ENCODE measurements at places on chromosomes 12 and 14.

GRCh38 chr12:50032854-50033581 lies 7.7 kb upstream of the RACGAP1 start:
- DNase-seq: no peak

DNA sequence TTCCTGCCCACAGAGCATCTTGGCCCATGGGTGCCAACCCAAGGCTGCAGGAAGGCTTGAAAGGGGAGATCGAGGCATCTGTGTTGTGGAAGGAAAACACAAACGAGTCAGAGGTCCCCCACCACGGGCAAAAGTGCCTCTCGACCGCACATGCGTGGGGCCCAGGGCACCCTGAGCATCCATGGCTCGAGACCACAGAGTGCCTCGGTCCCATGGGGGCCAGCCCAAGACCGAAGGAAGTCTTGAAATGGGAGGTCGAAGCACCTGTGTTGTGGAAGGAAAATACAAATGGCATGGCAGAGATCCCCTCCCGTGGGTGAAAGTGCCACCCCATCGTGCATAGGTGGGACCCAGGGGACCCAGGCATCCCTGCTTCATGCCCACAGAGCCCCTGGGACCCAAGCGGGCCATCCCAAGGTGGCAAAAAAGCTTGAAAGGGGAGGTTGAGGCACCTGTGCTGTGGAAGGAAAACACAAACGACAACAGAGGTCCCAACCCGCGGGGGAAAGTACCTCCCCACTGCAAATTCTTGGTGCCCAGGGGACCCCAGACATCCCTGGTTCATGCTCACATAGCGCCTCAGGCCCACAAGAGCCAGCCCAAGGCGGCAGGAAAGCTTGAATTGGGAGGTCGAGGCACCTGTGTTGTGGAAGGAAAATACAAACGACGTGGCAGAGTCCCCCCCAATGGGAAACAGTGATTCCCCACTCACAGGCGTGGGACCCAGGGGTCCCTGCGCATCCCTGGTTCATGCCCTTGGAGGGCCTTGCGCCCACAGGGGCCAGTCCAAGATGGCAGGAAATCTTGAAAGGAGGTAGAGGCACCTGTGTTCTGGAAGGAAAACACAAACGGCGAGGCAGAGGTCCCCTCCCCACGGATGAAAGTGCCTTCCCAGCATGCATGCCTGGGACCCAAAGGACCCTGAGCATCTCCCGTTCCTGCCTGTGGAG lies 373.0 kb downstream of the ALG10 start:
- no peak for DNase-seq

DNA sequence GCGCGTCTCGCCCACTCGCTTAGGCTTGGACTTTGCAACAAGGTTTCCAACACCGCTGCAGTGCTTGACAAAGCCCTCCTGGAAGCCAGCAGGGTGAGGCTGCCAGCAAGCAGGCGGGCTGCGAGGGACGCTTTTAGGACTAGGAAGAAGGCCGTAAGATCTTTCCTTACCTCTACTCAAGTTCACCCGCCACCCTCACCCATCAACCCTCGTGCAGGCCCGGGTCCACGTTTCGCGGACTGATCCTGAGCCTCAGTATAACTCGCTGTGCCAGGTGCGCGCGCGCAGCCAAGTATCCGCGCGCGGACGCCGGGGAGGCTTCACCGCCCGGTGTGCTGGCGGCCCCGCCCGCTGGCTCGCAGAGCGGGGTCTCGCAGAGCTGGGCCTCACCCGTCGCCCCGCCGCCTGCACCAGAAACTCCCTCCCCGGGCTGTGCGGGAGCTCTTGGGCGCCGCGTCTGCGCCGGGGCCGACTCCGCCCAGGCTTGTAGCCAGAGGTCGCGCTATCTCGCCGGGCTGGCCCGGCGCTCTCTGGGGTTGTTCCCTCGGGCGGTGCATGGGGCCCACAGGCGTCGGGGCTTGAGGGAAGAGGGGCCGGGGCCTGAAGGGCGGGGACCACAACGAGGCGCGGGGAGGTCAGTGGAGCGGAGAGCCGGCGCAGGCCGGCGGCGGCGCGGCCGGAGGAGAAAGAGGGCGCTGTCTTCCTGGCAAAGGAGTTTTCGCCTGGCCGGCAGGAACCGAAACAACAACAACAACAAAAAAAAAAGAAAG lies 7.6 kb upstream of the SIX1 start:
- DNase-seq: no peak

DNA sequence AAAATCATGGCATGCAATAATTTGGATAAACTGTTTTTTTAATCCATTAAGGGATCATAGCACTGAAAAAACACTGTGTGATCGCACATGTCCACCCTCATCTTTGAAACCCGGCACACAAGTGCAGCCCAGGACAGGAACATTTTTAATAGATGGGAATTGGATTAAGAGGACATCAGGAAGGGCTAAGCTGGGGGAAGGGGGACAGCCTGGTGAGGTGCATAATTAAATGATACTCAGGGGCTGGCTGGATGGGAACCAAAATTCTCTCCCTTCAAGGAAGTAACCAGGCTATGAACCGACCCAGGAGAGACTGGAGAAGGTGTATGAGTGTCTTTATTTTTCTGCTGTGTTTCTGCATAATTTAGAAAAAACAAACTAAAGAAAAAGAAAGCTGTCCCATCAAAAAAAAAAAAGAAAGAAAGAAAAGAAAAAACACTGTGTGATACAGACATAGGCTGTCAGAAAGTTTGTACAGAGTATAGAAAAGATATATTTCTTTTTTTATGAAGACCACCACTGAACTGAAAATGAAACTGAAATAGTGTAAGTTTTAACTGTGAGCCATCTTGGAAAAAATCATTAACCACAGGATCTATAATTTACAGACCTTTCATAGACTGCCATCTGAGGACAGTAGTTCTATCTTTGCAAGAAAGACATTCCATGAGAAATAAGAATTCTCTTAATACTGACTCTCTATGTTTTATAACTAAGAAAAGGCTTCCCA lies 75.1 kb upstream of the SLC38A4 start:
- no peak for DNase-seq

GRCh38 chr14:34220921-34221320 lies 241.1 kb downstream of the SPTSSA start:
- DNase-seq: no peak

DNA sequence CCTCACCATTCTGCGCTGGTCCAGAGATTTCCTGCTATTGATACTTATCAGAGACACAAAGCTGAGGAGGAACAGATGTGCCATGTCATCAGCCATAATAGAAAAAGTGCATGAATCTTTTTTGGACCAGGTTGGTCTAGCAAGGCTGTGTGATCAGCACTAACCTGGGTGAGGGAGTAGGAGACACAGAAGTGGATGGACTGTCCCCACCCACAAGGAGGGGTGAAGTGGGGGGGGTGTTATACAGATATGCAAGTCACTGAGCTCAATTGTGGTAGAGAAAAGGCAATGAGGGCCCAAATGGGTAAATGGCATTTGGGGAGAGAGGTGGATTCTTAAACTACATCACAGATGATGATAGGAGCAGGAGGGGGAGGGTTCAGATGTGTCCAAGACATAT lies 123.0 kb downstream of the SAMD4A start:
- DNase-seq: no peak

GRCh38 chr12:12608557-12608957 lies 3.1 kb upstream of the CREBL2 start:
- DNase-seq: no peak

GRCh38 chr12:6450091-6450868 lies 1.6 kb upstream of the TAPBPL start:
- no peak for DNase-seq

DNA sequence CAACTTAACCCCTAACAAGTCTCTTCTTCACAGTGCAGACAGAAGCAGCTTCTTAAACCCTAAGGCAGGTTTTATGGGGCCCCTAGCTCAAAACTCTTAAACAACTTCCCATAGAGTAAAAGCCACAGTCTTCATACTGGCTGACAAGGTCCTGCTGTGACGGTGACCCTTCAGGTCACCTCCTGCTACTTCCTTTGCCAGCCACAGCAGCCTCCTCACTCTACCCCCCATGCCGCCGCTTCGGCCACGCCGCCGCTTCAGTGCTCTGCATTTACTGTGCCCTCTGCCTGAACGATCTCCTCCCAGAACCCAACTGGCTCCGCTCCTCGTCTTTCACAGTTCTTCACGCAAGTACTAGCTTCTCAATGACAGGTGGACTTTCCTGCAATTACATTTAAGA lies 45.5 kb downstream of the ACADS start:
- no peak for DNase-seq

DNA sequence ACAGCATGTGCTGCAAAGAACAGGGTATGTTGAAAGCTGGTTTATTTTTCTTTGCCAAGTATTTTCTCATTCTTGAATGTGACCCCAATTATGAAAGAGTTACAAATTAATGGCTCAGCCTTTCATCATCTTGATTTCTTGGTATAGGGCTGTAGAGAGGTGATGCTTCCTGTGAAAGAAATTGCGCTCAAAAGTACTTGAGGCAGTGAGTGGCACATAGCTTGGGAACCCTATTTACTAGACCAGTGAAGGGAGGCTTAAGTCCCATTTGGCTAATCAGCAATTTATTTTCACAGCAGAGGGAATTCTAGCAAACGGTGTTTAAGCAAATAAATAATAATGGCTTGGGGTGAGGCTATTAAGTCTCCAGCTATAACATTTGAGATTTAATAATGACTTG lies 153.9 kb upstream of the MIS18BP1 start:
- DNase-seq: no peak

- no peak for DNase-seq
These were observed 83.2 kb downstream of the BCL11B start for GRCh38 chr14:99188731-99189191.

GRCh38 chr12:81005606-81006005 lies 67.9 kb upstream of the LIN7A start:
- no peak for DNase-seq

DNA sequence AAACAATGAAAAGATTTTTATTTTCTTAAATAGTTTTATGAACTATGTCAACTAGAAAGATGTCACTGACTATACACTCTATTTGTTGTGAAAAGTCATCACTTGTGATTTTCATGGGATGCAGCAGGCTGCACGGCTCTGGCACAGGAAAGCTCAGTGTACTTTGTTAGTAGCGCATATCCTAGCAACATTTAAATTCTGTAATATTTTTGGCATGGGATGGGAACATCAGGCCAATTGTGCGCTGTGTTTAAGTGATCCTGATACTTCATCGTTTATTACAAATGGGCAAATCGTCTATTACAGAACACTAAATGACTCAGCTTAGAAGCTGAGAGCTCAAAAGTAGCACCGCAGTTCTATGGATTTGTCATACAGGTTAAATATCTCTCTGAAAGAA lies 60.7 kb upstream of the SAV1 start:
- no peak for DNase-seq

GRCh38 chr12:53700567-53700966 lies 24.7 kb upstream of the ATP5MC2 start:
- no peak for DNase-seq

DNA sequence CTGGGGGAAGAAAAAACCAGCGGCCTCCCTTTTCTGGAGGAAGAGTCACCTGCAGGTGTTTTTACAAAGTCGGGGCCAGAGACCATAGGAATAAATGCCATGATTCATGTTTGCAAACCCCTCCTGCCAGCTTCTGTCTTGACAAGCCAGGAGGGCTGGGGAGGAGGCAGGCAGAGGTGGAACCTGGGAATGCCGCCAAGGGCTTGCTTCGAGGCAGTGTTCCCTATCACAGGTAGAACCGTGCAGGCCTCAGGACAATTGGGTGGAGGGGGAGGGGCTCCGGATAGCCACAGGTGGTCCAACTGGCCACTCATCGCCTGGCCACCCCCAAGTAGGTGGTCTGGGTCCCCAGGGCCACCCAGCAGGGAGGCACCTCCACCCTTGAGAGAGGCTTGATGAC lies 14.2 kb upstream of the DLK1 start:
- DNase-seq: no peak

DNA sequence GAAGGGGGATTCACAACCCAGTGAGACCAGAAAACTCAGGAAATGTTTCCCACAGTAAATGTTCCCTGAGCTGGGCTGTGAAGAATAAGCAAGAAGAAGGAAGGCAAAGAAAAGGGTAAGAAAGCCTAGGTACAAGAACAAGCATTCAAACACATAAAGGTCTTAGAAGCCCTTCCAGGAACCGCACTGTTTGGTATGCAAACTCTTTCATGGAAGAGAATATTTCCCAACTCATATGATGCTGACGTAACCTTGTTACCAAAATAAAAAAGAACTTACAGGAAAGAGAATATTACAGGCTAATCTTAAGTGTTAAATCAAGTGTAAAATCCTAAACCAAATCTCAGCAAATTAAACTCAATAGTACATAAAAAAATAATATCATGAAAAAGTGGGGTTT lies 23.6 kb downstream of the MED6 start:
- DNase-seq: no peak

GRCh38 chr14:89674936-89675335 lies 257.9 kb upstream of the FOXN3 start:
- DNase-seq: no peak

GRCh38 chr14:68458840-68459469 lies 333.9 kb downstream of the ZFP36L1 start:
- no peak for DNase-seq

DNA sequence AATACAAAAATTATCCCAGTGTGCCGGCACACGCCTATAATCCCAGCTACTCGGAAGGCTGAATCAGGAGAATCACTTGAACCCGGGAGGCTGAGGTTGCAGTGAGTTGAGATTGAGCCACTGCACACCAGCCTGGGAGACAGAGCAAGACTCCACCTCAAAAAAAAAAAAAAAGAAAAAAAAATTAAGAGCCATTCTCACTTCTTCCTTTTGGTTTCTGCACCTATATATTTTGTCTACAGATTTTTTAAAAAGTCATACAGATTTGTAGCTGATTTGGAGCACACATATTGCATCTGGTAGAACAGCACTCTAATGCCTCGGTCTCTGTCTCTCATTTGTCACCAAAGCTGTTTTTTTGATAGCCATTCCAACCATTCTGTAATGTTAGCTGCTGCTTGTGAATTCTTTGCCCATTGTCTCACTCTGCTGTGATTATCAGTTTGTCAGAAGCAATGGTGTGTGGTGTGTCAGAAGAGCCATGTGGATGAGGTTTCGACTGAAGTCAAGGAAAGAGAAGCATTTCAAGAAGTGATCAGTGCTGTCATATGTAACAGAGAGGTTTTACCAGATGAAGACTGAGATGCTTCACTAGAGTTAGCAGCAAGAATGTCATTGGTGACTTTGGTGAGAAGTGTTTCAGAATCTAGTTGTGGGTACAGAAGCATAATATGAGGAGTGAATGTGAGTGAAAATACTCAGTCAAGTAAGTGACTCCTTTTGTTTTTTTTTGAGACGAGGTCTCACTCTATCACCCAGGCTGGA lies 8.7 kb upstream of the KTN1 start:
- no peak for DNase-seq

DNA sequence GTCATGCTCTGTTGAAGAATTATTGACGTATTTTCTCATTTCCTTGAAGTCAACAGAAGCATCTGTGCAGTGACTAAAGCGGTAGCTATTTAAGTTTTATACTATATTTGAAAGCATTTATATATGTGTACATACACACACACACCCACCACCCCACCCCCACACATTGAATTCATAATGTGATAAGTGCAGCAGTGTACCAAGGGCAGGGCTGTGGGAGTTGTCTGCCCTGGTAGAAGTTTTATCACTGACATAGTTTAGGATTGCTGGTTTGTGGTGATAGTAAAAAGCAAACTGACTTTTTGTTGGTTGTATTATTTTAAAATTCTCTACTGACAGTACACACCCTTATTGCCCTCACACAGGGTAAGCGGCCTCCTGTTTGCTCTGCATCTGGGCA lies 39.1 kb downstream of the GAS2L3 start:
- DNase-seq: peak; percentile 66

Measured in hematopoietic multipotent progenitor cell treated with erythropoietin and hydrocortisone succinate and interleukin-3 and kit ligand, for 15 days (in vitro differentiated cells).